ENCODE measurements at places on chromosomes 1 and 21.

DNA sequence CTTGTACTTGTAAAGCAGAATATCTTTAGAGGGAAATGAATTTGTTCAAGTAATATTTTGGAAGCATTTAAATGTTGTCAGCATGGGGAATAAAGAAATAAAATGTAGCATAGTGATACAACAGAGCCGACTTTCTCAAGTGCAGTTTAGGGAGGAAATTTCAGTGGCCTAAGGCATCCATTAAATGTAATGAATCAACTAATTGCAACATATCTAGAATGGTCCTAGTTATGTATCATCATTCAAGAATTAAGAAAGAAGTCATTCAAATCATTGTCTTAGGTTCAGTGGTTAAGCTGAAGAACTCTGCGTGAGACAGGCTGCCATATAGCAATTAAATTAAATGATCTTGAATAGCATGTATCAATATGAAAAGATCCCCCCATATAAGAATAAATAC lies 360.7 kb downstream of the TBX15 start:
- DNase-seq, result no peak

GRCh38 chr1:165371588-165372225 lies 15.2 kb upstream of the LMX1A start:
- no peak for DNase-seq

GRCh38 chr1:22503721-22504410 lies 52.2 kb downstream of the ZBTB40 start:
- no peak for DNase-seq

- no peak for DNase-seq
Observed at GRCh38 chr1:192316942-192317450, at the start of gene RGS21. TSS of gene RGS21 (plus strand) at chr1:192316992. CDS start at chr1:192343037, 26,045 bp downstream.

GRCh38 chr1:17688217-17688810 lies 66.8 kb upstream of the ACTL8 start:
- DNase-seq, result no peak

DNA sequence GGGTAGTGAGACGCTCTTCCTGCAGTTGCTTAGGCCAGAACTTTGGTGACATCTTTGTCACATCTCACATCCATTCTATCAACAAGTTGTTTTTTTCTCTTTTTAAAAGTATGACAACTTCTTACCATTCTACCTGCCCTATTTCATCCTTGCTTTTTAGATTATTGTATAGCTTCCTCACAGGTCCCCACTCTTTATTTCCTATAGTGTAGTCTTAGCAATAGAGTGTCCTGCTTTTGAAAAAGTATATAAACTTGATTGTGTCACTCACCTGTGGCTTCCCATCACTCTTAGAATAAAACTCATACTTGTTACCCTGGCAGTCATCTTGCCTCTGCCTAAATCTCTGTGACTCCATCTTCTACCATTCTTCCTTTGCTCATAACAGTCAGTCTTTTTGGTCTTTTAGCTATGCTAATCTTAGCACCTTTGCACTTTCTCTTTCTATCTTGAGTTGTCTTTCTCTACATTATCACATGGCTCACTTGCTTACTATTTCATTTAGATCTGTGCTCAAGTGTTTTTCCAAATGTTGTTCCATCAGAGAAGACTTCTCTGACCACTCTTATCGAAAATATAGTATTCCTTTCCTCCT lies 9.5 kb downstream of the CDC73 start:
- no peak for DNase-seq

GRCh38 chr1:166691476-166691875 lies 147.8 kb upstream of the POGK start:
- no peak for DNase-seq

DNA sequence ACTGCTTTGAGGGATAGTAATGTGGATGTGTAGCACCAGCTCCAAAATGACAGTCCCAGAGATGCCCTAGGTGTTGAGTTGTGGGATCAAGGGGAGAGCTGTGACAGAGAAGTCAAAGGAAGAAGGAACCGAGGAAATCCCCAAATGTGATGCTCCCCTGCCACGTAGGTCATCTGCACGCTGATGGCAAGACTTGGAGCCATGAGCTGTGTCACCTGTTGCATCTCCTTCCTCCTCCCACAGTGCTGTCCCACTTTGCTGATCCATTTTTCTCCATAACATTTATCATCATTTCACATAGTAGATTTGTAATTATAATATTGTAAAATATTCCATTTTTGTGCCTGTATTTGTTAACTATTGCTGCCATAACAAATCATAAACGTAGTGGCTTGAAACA lies 17.6 kb upstream of the RCAN1 start:
- no peak for DNase-seq
